ENCODE measurements at places on chromosomes 16 and 17. TPM values are rescaled to one million over a fixed set of nuclear protein-coding genes. Genes with fewer than 3 reads are reported as not detected.

Gene NCBP3
- 70.7 TPM for total RNA-seq

Gene TEKT1
- total RNA-seq: not detected

Gene WSB1
- 215 TPM for total RNA-seq

Gene HAP1
- total RNA-seq: 0.37 TPM

Gene WFIKKN2
- total RNA-seq: not detected

Gene KRTAP17-1
- total RNA-seq: not detected

- no peak for DNase-seq
Measured at GRCh38 chr17:27860971-27861664, 32.0 kb downstream of the LYRM9 start.

DNA sequence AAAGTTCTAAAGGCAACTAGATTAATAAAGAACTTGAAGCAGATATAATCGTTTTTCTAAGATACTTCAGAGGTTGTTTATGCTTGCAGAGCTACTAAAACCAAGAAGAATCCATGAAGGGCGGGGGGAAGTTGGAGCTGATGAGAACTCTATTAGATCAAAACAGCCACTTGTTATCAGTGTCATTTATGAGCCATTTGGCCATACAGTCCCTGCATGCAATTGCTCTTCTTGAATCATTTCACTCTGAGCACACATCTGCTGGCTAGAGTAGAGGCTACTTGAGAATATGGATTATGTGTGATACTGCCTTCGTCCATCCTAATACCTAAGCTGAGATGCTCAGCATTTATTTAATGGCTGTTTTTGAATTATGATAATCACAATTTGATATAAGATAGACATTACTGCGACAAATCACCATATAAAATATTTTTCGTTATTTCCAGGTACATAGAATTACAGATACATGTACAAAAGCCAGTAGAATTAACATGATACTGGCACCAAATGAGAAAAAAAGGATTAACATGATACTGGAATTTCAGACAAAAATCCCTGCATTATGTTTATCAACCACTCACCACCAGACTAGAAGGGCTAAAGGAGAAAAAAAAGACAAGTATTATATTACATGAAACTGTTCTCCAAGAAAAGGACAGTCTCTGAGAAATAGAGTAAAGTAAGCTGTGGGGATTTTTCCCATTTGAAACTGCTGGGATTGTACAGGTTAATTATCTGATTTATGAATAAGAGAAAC is 64.5 kb downstream of the TEX2 start:
- DNase-seq: no peak

DNA sequence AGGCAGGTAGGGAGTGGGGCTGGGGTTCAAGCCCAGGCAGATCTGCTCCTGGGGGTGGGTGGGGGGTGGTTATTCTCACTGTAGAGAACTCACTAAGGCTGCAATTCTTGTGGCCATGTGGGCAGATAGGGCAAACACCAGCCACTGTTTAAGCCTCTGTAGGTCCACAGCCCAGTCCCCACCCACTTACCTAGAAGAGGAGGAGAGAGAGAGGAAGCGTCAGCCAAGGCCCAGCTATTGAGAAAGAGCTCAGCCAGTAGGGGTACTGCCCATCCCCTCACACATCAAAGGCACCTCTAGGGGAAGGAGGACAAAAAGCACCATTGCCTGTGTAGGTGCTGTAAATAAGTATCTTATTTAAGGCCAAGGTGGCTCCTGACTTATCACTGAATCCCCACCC is 12.9 kb downstream of the KRT16 start:
- no peak for DNase-seq

DNA sequence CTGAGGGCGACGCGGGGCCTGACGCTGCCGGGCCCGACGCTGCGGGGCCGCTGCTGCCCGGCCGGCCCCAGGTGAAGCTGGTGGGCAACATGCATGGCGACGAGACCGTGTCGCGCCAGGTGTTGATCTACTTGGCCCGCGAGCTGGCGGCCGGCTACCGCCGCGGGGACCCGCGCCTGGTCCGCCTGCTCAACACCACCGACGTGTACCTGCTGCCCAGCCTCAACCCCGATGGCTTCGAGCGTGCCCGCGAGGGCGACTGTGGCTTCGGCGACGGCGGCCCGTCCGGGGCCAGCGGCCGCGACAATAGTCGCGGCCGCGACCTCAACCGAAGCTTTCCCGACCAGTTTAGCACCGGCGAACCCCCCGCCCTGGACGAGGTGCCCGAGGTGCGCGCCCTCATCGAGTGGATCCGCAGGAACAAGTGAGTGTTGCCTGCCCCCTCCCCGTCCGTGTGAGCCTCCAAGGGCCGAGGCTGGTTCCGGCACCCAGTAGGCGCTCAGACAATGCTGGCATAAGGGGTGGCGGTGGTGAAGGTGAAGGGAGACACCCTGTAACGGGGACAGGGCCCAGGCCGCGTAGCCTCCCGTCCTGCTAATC is 676 bp downstream of the CPD start:
- no peak for DNase-seq

- no peak for DNase-seq
Measured at GRCh38 chr17:27496005-27496404, 39.8 kb downstream of the KSR1 start.

DNA sequence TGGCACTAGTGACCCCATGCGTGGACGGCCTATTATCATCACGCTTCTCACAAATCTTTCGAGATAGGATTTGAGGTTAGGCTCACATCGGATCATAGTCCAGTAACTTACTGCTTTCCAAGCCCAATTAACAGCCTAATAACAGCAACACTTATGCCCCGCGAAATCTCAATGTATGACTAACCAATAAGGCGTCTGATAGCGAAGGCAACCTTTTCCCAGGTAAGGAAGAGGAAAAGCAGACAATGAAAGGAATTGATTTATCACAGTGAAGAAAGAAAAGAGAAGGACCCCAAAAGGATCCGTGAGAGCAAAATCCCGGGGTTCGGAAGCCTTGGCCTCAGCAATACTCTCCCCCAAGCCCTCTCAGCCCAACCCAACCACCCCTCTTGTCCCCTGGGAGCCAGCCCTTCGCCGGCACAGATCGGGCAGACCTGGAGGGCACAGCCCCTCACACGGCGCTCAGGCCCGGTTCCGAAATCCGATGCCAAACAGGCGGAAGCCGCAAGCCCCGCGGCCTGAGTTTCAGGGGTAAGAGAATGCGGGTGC is 534 bp downstream of the GPATCH8 start:
- DNase-seq: no peak

GRCh38 chr16:85027958-85028684 is 526 bp downstream of the KIAA0513 start:
- DNase-seq: no peak

- DNase-seq: no peak
Measured at GRCh38 chr16:54867302-54867832, 63.3 kb upstream of the IRX5 start.

- no peak for DNase-seq
Measured at GRCh38 chr17:83052241-83052564, 27.2 kb upstream of the METRNL start.

DNA sequence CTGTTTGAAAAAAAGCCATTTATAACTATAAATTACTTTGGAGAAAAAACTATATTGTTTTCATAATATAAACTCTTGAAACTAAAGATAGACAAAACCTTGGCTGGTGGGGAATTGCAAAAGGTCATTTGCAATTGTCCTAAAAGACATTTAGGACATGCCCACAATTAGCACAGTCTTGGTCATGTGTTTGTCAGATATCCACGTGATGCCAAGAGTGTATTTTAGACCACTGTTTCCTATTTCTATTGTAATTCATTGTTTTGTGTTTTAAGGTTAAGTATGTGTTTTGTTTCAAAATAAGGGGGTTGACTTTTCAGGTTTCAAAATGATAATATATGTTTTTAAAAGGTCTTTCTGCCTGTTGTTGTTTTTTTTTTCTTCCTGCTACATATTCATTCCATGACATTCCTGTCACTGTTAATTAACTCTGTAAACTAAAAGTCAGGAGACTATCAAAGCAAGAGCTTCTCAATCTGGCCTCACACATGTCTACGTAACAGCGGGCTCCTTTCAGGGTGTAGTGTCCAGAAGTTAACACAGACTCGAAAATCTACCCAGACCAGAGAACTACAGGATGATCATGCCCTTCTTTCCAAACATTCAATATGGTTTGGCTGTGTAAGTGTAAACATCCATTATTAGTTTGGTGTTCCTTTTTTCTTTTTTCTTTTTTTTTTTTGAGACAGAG is 58.7 kb downstream of the COG7 start:
- DNase-seq: no peak

GRCh38 chr16:57889522-57889921 is 81.4 kb downstream of the CNGB1 start:
- DNase-seq: no peak

All from B cell (primary cell).